ENCODE measurements at places on chromosomes 3 and 15.

DNA sequence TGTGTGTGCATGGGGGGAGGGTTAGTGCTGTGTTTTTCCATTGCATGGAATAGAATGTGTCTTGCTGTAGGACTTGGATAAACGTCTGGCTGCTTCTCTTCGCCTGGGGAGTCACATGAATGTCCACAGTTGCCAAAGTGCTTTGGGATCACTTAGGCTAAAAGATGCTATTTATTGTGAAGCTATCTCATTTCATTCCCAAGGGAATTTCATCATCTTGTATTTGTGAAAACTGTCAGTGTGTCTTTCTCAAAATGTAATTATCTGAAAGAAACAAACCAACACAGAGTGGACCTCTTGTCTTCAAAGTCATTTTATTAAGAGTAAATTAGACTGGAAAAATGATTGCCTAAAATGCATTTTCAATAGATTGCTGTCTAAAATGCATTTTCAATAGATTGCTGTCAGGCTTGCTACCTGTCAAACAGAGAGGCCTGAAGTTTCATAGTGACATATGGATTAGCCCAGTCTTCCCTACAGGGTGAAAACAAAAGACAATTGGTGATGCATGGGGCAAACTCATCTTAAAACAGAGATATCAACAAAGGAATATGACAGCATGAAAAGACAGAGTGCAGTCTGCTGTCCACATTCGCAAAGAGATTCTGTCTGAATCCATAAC is 117.1 kb upstream of the GOLIM4 start:
- H3K4me3 ChIP-seq = no peak overlapping the region
- DNase-seq = no peak
- no peaks in the 10 kb centered on the region for H3K36me3 ChIP-seq
- no peaks in the 10 kb centered on the region for H3K27me3 ChIP-seq

GRCh38 chr15:85164841-85165466 is 183.3 kb downstream of the PDE8A start:
- H3K4me1 ChIP-seq = no peaks in the 10 kb centered on the region
- H3K36me3 ChIP-seq = no peaks in the 10 kb centered on the region
- no peak overlapping the region for H3K27ac ChIP-seq
- no peaks in the 10 kb centered on the region for H3K27me3 ChIP-seq
- no peak overlapping the region for H3K4me3 ChIP-seq
- DNase-seq = no peak

DNA sequence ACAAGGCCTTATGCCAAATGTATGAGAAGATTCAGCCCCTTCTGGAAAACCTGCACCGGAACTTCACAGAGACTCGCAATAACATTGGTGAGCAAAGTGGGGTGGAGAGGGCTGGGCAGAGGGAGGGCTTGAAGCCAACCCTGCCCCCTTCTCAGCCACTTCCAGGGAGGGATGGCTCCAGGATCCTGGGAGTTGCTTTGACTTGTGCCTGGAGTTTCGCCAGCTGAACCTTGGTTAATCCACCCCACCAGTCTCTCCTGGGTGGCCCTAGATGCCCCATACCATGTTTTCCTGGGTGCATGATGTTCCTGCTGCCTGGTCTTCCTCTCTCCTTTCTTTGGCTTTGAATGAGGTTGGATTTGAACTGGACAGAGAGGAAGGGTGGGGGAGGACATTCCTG is 10.8 kb downstream of the TBC1D21 start:
- no peak for DNase-seq
- H3K36me3 ChIP-seq = no peaks in the 10 kb centered on the region
- H3K27ac ChIP-seq = no peak overlapping the region
- peaks cover 11% of the 10 kb centered on the region for H3K27me3 ChIP-seq

DNA sequence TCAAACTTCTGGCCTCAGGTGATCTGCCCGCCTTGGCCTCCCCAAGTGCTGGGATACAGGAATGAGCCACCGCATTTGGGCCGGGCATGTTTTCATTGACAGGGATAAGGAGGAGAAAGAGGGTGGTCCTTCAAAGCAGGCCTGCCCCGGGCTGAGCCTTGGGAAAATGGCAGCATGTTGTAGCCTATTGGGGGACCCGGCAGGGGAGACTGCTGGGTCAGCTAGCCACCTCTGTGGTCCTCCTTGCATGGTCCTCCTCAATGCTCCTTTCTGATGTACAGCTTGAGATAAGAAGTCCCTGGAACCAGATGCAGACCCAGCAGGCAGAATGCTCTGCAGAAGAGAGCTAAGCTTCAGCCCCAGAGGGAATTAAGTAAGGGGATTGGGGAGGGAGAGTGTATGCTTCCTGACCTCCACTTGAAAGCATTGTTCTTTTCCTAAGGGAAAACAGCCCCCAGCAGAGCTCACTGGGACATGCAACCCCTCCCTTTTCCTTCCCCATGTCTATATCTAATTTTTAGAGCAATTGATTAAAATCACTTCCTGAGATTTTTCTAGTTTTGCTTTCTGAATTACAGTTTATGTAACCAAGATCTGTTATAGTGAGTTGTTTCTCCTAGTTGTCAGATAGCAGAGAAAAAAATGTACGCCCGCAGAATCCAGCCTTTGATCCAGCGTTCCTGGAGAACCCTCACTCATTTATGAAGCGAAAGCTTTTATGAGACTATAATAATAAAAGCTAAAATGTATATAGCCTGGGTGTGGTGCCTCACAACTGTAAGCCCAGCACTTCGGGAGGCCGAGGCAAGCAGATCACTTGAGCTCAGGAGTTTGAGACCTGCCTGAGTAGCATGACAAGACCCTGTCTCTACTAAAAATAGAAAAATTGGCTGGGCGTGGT is 48.7 kb upstream of the VILL start:
- no peaks in the 10 kb centered on the region for H3K36me3 ChIP-seq
- H3K4me3 ChIP-seq = no peak overlapping the region
- no peak for DNase-seq
- H3K4me1 ChIP-seq = peaks cover 34% of the 10 kb centered on the region

DNA sequence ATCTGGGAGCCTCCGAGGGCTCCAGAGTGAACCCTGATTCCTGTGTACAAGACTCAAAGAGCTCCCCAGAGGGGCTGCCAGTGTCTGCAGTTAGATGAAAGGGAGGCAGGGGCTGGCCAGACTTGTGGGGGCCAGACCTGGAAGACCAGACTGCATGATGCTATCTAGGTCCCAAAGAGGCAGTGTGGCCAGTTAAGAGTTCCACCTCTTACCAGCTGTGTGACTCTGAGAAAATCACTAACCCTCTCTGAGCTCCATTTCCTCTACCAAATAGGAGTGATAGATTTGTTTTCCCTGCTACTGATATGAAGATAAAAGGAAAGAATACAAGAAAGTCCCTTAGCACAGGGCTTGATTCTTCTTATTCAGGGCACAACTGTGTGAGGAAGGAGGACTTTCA is 29.0 kb downstream of the ACSBG1 start:
- no peaks in the 10 kb centered on the region for H3K4me1 ChIP-seq
- no peak overlapping the region for H3K4me3 ChIP-seq
- H3K36me3 ChIP-seq = no peaks in the 10 kb centered on the region
- no peak for DNase-seq
- peaks cover 9% of the 10 kb centered on the region for H3K27me3 ChIP-seq

DNA sequence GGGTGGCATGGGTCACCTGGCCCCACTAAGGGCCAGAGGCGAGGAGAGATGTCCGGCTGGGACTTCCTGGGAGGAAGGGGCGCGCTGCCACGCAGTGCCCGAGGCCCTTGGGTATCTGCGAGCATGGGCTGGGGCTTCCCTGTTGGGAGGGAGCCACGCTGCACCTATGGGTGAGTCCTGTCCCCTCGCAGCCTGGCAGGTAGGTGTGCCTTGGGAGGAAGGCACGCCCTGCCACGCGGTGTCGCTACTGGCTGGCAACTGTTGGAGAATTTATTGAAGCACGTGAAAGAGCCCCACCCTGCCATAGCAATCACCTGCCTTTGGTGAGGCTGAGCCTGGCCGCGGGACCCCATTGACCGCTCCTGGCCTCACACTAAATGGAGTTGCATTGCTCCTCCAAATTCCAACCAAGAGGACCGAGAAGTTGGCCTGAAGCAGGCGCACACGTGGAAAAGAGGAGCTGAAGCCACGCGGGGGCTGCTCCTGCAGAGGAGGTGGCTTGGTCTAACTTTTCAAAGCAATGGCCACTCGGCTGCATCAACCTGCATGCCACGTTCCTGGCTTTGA is 134.2 kb downstream of the TJP1 start:
- peaks cover 2% of the 10 kb centered on the region for H3K4me1 ChIP-seq
- H3K4me3 ChIP-seq = no peak overlapping the region
- H3K36me3 ChIP-seq = no peaks in the 10 kb centered on the region
- no peak for DNase-seq

GRCh38 chr3:40719660-40720287 is 195.0 kb downstream of the ZNF621 start:
- H3K36me3 ChIP-seq = no peaks in the 10 kb centered on the region
- no peak overlapping the region for H3K27ac ChIP-seq
- H3K4me1 ChIP-seq = no peaks in the 10 kb centered on the region
- no peak overlapping the region for H3K4me3 ChIP-seq

GRCh38 chr3:46449755-46450552 is 14.8 kb downstream of the LTF start:
- H3K27ac ChIP-seq = no peak overlapping the region
- peak; percentile 12 for DNase-seq

DNA sequence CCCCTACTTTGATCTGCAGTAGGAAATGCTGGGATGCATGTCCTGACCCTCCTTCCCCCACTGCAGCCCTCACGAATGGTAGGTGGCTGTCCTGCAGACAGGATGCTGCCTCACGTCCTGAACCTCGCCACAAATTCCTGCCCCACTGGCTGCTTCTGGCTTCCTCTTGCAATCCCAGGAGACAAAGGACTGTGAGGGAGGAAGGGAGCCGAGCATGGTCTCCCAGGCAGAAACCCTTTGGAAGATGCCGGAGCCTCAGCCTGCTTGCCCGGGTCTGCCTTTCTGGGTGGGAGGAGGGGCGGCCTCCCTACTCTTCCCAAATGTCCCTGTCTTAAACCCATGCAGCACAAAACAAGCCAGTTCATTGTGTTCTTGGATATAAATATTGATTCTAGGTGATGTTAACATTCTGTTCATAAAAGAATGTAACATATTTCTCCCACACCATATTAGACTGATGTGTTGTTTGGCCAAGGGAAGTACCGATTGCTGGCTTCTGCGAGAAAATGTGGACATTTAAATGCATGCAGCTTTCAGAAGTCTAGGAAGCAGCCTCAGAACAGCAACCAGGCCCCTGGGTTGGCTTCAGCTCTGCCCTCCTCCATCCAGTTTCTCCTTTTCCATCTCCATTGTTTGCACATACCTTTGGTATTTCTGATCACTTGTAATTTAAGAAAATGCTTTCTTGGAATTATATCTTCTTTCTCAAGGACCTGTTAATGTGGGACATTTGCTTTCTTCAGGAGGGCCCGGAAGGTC is 75.3 kb downstream of the HMG20A start:
- H3K27ac ChIP-seq = peak overlapping the region; percentile 77
- no peaks in the 10 kb centered on the region for H3K36me3 ChIP-seq
- H3K4me1 ChIP-seq = peaks cover 28% of the 10 kb centered on the region
- peak; percentile 54 for DNase-seq
- H3K4me3 ChIP-seq = peak overlapping the region; percentile 17
- no peaks in the 10 kb centered on the region for H3K27me3 ChIP-seq

DNA sequence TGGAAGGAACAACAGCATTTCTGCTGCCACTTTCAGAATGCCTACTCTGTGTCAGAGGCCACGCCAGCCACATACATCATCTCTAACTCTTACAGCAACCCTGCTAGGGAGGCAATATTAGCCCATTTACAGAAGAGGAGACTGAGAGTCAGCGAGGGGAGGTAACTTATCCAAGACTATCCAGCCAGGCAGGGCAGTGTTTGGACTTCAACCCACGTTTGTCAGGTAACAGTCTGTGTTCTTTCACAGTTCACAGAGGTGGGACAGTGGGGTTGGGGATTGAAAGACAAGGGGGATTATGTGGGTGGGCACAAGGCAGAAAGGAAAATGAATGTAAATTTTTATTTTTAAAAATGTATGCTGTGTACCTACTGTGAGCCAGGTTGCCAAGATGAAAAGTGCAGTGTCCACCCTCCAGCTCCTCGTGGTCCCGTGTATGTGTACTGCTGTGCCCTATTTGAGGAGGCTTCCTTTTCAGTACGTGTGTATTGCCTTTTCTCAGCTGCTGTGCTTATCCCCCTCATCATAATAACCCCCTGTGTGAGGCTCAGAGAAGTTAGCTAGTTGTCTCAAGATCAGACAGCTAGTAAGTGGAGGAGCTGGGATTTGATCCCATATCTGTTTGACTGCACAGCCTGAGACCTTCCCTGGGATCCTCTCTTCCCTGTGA is 16.5 kb upstream of the ATP2B2 start:
- H3K4me3 ChIP-seq = no peak overlapping the region
- no peak overlapping the region for H3K27ac ChIP-seq
- no peaks in the 10 kb centered on the region for H3K36me3 ChIP-seq
- no peaks in the 10 kb centered on the region for H3K27me3 ChIP-seq
- no peak for DNase-seq

DNA sequence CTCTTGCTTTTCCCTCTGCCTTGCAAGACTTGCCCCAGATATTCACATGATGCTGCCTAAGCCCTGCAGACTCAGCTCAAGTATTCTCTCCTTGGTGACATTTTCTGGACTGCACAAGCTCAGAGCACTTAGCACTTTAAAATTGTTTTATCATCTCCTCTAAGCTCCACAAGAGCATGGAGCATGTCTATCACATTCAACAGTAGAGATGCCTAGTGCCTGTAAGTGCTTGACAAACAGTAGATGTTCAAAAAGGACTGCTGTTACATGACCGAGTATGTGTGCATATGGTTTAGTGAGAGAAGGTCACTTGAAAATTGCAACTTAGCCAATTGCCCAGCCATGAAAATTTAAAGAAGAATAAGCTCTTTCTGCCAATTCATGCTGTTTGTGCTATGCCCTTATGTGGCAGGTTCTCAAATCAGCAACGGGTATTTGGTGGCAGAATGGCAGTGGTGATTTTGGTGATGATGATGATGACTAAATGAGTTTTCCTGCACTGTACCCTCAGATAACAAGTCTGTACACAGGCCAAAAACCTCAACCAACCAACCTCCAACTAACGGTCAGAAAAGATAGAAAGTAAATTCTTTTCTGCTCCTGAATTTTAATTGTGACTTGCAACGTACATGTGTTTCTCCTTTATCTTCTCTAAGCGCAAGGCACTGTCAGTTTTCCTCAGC is 647.2 kb upstream of the UBE2E2 start:
- no peak for DNase-seq
- no peak overlapping the region for H3K4me3 ChIP-seq
- H3K4me1 ChIP-seq = no peaks in the 10 kb centered on the region
- no peaks in the 10 kb centered on the region for H3K27me3 ChIP-seq

GRCh38 chr3:46551615-46552014 is 14.5 kb downstream of the LRRC2 start:
- H3K27me3 ChIP-seq = no peaks in the 10 kb centered on the region
- no peak for DNase-seq
- H3K4me1 ChIP-seq = peaks cover 3% of the 10 kb centered on the region
- H3K4me3 ChIP-seq = no peak overlapping the region
- no peaks in the 10 kb centered on the region for H3K36me3 ChIP-seq
- H3K27ac ChIP-seq = no peak overlapping the region
